Activated CD4-positive, alpha-beta memory T cell treated with anti-CD3 and anti-CD28 coated beads for 36 hours (primary cell): ENCODE measurements at places on chromosomes 4 and X. TPM values are rescaled to one million over a fixed set of nuclear protein-coding genes. Genes with fewer than 3 reads are reported as not detected.

The MAB21L2 gene
- total RNA-seq = not detected

The SPANXC gene
- not detected for total RNA-seq

The EDA2R gene
- total RNA-seq = 1.3 TPM

The GABRQ gene
- total RNA-seq = not detected

The ZNF185 gene
- total RNA-seq = 0.82 TPM

The TAF7L gene
- not detected for total RNA-seq

DNA sequence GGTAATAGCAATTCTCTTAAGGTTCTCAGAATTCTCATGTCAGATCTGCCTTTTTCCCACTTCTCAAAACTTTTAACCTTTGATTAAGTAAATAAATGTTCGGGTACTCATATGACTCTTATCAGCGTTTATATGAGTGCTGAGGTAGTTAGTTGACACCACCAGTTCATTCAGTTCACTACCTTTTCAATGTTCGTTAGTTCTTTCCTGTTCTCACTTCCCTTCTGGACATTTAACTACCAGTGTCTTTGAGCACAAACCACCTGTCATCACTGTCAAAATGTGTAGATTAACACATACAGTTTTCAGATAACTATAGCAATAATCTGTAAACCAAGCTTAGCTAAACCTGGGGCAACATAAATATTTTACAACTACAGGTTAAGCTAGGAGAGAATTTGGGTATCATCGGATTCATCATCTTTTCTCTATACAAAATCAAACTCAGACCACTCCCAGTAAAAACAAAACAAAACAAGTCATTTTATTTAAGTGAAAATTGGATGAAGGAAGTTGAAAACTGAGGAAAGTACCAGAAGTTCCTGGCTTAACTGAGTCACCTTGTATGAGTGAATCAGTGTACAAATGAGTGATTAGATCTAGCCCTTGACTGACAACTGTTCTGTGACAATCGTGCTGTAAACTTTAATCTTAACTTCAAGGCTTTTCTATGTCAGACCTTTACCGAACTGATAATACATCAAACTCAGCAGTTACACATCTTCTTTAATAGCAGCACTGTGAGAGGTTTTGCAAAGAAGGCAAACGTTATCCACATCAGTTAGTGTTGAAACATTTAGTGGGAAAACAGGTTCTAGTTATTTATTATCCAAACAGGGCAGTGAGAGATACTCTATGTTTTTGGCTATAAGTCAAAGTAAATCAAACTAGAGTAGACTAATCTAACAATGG, 41.9 kb downstream of the ARHGEF38 start:
- DNase-seq = no peak

DNA sequence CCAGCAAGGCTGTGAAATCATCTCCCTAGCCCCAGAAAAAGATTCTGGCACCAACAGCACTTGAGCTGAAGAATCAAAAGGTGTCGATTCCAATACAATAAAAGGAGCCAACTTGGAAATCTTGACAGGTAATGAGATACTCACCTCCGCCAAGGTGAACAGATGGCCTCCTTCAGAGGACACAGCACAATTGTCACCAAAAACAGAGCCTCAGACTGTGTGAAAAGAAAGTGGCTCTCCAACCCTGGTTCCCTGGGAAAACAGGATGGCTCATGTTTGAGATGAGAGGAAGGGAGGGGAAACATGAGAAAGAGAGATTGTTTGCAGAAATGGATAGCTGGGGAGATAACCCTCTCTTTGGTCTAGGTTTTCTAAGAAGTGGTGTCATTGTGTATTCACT, 168.9 kb downstream of the HS3ST1 start:
- DNase-seq = no peak

GRCh38 chr4:106270736-106271135, 45.3 kb downstream of the TBCK start:
- DNase-seq = no peak

DNA sequence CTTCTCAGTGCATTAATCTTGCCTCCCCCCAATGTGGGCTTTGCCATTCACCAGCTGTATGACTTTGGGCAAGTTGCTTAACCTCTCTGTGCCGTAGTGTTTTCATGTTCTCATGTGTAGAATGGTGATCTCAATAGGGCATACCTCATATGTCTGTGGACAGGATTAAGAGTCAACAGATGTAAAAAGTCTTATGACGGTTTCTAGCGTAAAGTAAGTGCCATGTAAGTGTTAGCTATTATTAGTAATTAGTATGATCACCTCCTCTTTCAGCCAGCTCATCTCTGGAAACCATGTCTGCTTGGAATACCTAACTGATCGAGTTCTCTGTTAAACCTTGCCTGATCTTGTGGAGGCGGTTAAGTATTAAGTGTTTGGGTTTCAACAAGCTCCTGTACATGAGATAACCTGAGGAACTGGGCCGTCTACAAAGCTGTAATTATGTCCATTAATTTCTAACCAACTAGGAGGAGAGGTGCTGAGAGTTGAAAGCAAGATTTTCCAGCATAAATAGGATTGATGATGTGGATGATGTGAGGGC, 66.3 kb downstream of the TSC22D3 start:
- DNase-seq = no peak

- DNase-seq = no peak
These were observed 141.5 kb upstream of the FRMPD4 start for GRCh38 chrX:11996810-11997209.

DNA sequence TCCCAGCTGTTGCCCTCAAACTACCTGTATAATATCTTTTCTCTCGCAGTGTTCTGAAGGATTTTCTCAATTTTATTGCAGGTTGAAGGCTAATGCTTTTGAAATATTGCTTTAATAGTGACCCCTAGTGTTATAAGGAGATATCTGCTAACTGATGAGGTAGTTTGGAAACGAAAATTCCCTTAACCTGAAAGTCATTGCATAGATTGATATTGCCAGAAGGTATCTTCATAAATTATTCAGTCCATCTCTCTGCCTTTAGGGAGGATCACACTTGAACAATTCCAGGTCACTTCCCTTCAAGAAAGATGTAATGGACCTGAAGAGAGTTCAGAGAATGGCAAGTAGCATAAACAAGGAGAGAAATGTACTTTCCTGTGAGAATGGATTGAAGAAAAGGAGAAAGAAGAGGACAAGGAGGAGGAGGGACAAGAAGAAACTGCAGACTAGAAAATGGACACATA, 44.1 kb downstream of the TIGD4 start:
- no peak for DNase-seq

DNA sequence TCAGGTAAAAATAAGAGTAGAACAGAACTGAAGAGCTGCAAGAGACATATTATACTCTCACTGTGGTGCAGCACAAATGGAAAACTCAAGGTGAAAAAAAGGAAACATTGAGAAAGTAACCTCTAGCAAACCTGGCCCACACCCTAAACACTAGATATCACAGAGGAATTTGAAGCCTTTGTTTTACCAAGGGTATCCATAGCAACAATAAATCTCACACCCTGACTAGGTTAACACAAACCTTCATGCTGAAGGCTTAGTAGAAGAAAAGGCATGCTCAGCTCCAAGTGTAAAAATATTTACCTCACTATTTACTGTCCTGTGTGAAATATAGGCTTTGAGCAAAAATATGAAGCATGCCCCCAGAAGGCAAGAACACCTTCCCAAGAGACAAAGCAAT, 61.9 kb upstream of the TAB3 start:
- DNase-seq = no peak

GRCh38 chrX:131979116-131979515, 44.0 kb upstream of the STK26 start:
- DNase-seq = no peak

- no peak for DNase-seq
These were observed 41.8 kb upstream of the RLIM start for GRCh38 chrX:74656079-74656745.

- DNase-seq = no peak
These were observed 196.4 kb downstream of the QDPR start for GRCh38 chr4:17315459-17315858.

- DNase-seq = peak; percentile 65
These were observed 1.3 kb downstream of the USP9X start for GRCh38 chrX:41086627-41086932.

- DNase-seq = no peak
These were observed 145.2 kb downstream of the OPHN1 start for GRCh38 chrX:68288127-68288526.

- DNase-seq = no peak
These were observed 516.2 kb downstream of the KCTD8 start for GRCh38 chr4:43932448-43932847.

- no peak for DNase-seq
These were observed 211.6 kb downstream of the RCHY1 start for GRCh38 chr4:75302648-75303047.

DNA sequence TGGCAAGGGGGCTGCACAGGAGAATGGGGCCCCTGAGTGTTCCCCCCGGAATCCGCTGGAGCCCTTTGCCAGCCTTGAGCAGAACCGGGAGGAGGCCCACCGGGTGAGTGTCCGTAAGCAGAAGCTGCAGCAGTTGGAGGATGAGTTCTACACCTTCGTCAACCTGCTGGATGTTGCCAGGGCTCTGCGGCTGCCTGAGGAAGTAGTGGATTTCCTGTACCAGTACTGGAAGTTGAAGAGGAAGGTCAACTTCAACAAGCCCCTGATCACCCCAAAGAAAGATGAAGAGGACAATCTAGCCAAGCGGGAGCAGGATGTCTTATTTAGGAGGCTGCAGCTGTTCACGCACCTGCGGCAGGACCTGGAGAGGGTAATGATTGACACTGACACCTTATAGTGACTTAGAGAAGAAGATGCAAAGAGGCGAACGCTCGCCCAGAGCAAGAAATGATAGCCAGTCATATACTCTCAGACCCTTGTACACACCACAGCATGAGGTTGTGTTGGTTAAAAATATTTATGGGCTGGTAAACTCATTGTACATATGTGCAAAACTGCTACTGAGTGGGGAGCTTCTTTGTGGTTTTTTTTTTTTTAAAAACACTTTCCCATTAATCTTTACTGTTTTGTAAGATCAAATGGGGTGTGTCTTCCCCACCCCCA, 52.5 kb downstream of the JADE1 start:
- DNase-seq = peak; percentile 23

GRCh38 chr4:103076747-103077347, at the start of gene SLC9B2:
TSS of gene SLC9B2 (minus strand) at chr4:103076761. CDS start at chr4:103067550, 9,211 bp downstream.
- peak; percentile 30 for DNase-seq
